ENCODE measurements at places on chromosomes 5 and 9. TPM values are rescaled to one million over a fixed set of nuclear protein-coding genes. Genes with fewer than 3 reads are reported as not detected.

Gene DAPK1
- 14.7 TPM for total RNA-seq

Gene SLCO6A1
- total RNA-seq: not detected

Gene EMB
- total RNA-seq: 32.6 TPM

Gene TRIM36
- 6.9 TPM for total RNA-seq

Gene TMEM232
- 2.0 TPM for total RNA-seq

DNA sequence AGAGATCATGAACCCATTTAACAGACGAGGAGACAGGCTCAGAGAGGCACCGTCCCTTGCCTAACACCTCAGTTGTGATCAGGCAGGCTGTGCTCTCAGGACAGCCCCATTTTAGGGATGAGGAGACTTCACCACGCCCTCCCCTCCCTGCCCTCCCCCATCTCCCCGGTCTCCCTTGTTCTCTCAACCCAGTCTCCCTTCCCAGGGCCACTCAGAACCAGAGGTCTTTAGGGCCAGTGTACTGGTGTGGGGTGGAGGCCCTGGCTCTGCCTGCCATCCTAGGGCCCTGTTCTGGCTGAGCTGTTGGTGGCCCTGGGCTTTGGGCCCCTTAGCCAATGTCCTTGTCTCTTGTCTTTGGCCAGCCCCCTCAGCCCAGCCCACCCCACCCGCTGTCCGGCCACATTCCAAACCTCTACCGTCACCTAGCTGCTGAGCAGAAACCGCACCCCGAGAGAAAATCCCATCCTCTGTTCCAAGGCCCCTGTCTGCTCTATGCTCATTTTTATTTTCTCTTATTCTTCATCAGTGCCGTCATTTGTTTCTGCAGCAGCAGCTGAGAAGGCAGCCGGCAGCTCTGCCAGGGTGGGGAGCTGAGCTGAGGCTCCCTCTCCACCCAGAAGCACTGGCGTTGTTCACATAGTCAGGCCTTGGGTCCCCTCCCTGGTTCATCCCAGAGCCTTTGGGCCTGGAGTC, 33.9 kb downstream of the OLFML2A start:
- DNase-seq: peak; percentile 42
- H3K27me3 ChIP-seq: no peaks in the 10 kb centered on the region
- peak overlapping the region; percentile 86 for H3K27ac ChIP-seq

GRCh38 chr9:93575796-93576257, 557 bp upstream of the PHF2 start:
- H3K36me3 ChIP-seq: no peaks in the 10 kb centered on the region
- peak overlapping the region; percentile 81 for H3K4me3 ChIP-seq
- peaks cover 13% of the 10 kb centered on the region for H3K4me1 ChIP-seq
- H3K27me3 ChIP-seq: no peaks in the 10 kb centered on the region
- H3K27ac ChIP-seq: peak overlapping the region; percentile 96

GRCh38 chr5:172493461-172493860, 39.1 kb upstream of the SH3PXD2B start:
- no peak for DNase-seq
- H3K4me1 ChIP-seq: no peaks in the 10 kb centered on the region
- no peak overlapping the region for H3K27ac ChIP-seq
- no peaks in the 10 kb centered on the region for H3K36me3 ChIP-seq

GRCh38 chr5:14036947-14037346, 92.5 kb upstream of the DNAH5 start:
- H3K4me1 ChIP-seq: no peaks in the 10 kb centered on the region
- H3K27me3 ChIP-seq: no peaks in the 10 kb centered on the region
- no peak overlapping the region for H3K4me3 ChIP-seq
- H3K27ac ChIP-seq: no peak overlapping the region
- H3K36me3 ChIP-seq: no peaks in the 10 kb centered on the region

DNA sequence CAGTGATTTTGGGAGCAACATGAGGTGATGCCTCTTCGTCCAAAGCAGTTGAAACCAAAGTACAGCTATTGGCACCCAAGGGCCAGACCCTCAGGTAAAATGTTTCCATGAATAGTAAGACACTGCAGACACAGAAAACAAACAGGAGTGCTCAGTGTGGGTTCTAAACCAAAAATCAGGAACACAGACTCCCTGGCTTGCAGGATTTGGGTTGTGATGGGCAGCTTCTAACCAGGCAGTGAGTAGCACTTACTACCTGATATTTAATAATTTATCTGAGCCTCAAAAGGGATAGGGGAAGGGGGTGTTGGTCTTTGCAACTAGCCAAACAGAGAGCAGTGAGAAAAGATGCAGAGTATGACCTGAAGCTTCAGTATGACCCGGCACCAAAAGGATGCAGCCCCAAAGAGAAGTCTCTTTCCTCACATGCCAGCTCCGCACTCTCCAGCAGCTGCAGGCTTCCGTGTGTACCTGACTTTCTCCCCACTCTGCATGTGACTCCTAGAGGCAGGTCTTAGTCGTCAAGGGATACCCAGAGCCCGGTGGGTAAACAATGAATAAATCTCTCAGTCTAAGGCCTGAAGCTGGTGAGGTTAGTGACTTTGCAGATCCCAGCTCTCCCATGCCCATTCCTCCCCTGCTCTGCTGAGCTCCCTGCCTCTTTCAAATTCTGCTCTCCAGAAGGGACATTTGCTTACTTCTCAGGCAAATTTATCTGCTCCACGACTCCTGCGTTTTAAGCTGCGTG, 105.4 kb upstream of the SPOCK1 start:
- H3K27ac ChIP-seq: no peak overlapping the region
- no peak overlapping the region for H3K4me3 ChIP-seq
- H3K4me1 ChIP-seq: no peaks in the 10 kb centered on the region

DNA sequence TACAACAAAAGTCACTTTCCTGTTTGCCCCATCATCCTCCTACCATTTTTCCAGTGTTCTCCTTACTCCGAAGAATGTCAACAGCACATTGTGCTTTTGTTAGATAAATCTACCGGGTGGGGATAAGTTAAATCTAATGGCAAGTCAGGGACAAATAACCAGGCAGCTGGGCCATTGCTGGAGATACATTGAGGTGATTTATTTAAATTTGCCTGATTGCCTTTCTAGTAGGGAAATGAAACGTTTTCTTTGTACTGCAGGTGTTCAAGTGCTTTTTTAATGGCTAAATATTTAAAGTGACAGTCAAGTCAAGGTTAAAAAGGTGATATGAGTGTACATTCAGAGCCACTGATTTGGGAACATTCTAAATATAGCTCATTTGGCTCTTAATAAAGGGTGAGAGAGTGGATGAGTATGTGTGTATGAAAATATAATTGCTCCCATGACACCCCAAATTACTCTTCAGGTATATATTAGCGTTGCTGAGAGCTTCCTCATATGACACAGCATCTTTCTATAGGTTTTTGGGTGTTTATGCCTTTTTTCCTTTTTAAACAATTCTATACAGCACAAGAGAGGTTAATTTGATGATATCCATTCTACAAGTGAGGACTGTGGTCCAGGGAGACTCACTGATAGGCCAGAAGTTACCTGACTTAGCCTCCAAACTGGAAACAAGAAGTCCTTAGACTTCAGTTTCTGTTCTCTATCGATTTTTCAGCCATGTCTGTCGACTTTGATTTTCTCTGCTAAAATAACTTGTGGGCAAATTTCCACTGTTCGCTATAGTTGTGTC, 51.9 kb downstream of the DMRT2 start:
- no peaks in the 10 kb centered on the region for H3K27me3 ChIP-seq
- H3K4me3 ChIP-seq: no peak overlapping the region
- DNase-seq: no peak

- peak overlapping the region; percentile 17 for H3K27ac ChIP-seq
- DNase-seq: no peak
- no peaks in the 10 kb centered on the region for H3K27me3 ChIP-seq
- no peaks in the 10 kb centered on the region for H3K36me3 ChIP-seq
- no peaks in the 10 kb centered on the region for H3K4me1 ChIP-seq
- H3K4me3 ChIP-seq: peak overlapping the region; percentile 50
These were observed 46.7 kb downstream of the IL31RA start for GRCh38 chr5:55897905-55898304.

GRCh38 chr9:16637911-16638310, 232.6 kb downstream of the BNC2 start:
- no peak overlapping the region for H3K27ac ChIP-seq
- no peaks in the 10 kb centered on the region for H3K27me3 ChIP-seq
- no peak overlapping the region for H3K4me3 ChIP-seq
- H3K36me3 ChIP-seq: peaks cover 3% of the 10 kb centered on the region
- no peak for DNase-seq
- H3K4me1 ChIP-seq: no peaks in the 10 kb centered on the region

DNA sequence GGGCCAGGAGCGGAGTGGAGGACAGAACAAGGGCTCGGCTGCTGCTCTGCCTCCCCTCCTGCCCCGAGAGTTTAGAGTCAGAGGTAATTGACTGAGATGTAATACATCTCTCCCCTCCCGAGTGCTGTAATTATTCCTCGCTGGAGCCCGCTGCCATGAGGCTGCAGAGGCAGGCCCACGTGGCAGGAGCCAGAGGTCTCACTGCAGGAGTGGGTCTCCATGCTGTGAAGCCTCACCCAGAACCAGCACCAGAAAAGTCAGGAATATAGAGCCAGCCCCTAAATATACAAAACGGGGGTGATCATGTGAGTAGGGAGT, 2.5 kb downstream of the FAM163B start:
- H3K36me3 ChIP-seq: no peaks in the 10 kb centered on the region
- H3K27ac ChIP-seq: no peak overlapping the region
- H3K27me3 ChIP-seq: peaks cover 89% of the 10 kb centered on the region
- DNase-seq: no peak
- H3K4me3 ChIP-seq: no peak overlapping the region

- no peaks in the 10 kb centered on the region for H3K27me3 ChIP-seq
- no peaks in the 10 kb centered on the region for H3K36me3 ChIP-seq
- H3K4me1 ChIP-seq: no peaks in the 10 kb centered on the region
- no peak for DNase-seq
These were observed 17.5 kb upstream of the INSYN2B start for GRCh38 chr5:169997798-169998197.

DNA sequence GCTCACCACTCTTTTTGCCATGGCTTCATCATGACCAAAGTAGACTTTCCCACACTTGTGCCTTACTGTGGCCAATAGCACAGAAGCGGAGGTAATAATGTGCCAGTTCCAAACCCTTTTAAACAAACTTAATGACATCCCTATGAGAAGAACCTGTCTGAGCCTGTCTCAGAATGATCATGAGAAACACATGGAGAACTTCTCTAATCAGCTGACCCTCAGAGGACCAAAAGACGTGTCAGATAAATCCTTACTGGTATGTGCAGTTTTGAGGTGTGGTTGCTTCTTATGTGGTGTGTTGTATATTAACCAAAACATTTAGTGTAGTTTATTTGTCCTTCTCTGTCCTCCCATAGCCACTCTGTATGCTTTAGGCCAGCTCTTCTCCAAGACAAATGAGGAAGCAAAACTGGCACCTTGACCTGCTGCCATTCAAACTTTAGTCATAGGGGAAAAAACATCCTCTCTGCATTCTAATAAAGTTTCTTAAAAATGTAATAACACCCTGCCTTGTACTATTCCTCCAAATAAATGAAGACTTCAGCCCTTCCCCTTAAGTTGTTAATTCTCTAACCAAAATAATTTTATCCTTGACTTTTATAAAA, 168.9 kb downstream of the MUSK start:
- no peak overlapping the region for H3K27ac ChIP-seq
- H3K27me3 ChIP-seq: no peaks in the 10 kb centered on the region
- H3K36me3 ChIP-seq: no peaks in the 10 kb centered on the region
- H3K4me3 ChIP-seq: no peak overlapping the region

DNA sequence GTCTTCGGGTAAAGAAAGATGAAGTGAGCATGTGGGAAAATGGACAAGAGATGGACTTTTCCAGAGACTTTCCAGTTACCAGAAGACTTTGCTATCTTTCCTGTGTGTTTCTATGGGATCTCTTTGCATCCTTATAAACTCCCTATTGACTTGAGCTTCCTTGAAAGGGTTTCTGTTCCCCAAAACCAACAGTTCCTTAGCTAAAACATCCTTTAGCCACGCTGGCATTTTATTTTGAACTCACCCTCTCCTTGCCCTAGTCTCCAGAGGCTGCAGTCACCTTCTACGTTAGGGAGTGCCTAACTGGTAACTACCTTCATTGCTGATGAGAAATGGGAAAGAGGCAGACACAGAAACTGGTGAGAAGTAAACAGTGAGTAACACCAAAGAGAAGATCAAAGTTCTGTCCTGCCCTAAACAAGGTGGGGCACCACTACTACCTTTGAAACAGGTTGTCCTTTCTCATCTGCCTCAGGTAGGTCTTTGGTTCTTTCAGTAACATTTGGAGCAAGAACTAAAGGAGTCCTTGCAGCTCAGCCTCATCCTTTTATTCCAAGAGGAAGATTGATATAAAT, 402.9 kb downstream of the ENC1 start:
- H3K4me3 ChIP-seq: no peak overlapping the region
- no peak overlapping the region for H3K27ac ChIP-seq
- peaks cover 4% of the 10 kb centered on the region for H3K4me1 ChIP-seq

- H3K4me1 ChIP-seq: no peaks in the 10 kb centered on the region
- H3K27me3 ChIP-seq: no peaks in the 10 kb centered on the region
- no peak overlapping the region for H3K4me3 ChIP-seq
- H3K27ac ChIP-seq: no peak overlapping the region
- no peak for DNase-seq
These were observed 50.0 kb downstream of the MRPS27 start for GRCh38 chr5:72270037-72270436.

DNA sequence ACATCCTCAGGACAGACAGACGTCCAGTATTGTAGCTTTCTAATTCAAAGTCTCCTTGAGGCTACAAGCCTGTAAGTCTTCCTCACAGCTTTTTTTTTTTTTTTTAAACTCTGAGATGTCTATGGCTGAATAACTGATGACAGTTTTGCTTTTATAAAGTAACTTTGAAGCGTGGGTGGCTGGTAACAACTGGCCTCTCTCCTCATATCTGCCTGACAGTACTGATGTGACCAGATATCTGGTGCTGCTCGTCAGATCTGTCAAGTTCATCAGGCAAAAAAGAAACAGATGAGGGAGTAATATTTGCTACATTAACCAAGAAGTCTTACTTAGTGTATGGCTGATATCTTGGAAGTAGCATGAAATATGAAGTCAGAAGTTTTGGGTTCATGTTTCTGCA, 72.6 kb downstream of the GDNF start:
- H3K36me3 ChIP-seq: no peaks in the 10 kb centered on the region
- H3K27ac ChIP-seq: no peak overlapping the region
- no peaks in the 10 kb centered on the region for H3K27me3 ChIP-seq

- no peaks in the 10 kb centered on the region for H3K27me3 ChIP-seq
- H3K27ac ChIP-seq: no peak overlapping the region
- no peak overlapping the region for H3K4me3 ChIP-seq
These were observed 320.3 kb downstream of the DMAC1 start for GRCh38 chr9:7479300-7479699.

GRCh38 chr9:26502311-26502710, 390.3 kb downstream of the CAAP1 start:
- no peak overlapping the region for H3K4me3 ChIP-seq
- no peaks in the 10 kb centered on the region for H3K4me1 ChIP-seq
- DNase-seq: no peak
- no peaks in the 10 kb centered on the region for H3K36me3 ChIP-seq

GRCh38 chr5:43041110-43041668, 1.1 kb upstream of the ANXA2R start:
- no peaks in the 10 kb centered on the region for H3K36me3 ChIP-seq
- peak overlapping the region; percentile 87 for H3K4me3 ChIP-seq
- H3K4me1 ChIP-seq: no peaks in the 10 kb centered on the region
- no peak for DNase-seq
- H3K27ac ChIP-seq: peak overlapping the region; percentile 97
